RPMI8226 (cell line): ENCODE measurements at places on chromosomes 7 and 10.

GRCh38 chr10:113222207-113222606 lies 272.2 kb downstream of the TCF7L2 start:
- no peak for DNase-seq

DNA sequence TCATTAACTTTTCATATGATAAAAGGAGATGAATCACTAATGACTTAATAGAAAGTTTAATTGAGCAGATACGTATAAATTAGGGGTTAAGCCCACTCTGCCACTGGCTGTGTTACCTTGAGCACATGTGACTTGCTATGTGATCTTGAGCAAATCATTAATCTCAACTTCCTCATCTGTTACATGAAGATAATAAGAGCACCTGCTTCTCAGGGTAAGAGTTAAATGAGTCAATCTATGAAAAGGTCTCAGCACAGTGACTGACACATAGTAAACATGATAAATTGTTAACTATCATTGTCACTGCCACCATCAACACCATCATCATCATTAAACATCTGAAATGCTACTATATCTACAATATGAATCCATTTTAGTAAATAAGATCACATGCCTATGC lies 110.8 kb downstream of the TPK1 start:
- DNase-seq: no peak

GRCh38 chr10:105656856-105657255 lies 1015.8 kb downstream of the SORCS3 start:
- DNase-seq: no peak

GRCh38 chr7:75963381-75963995 lies 30.9 kb downstream of the TMEM120A start:
- no peak for DNase-seq

- DNase-seq: no peak
Measured at GRCh38 chr7:101608772-101609713, 20.1 kb downstream of the MYL10 start.

GRCh38 chr7:127850195-127850594 lies 181.0 kb downstream of the LRRC4 start:
- DNase-seq: no peak

- no peak for DNase-seq
Measured at GRCh38 chr10:43254199-43254730, 12.6 kb downstream of the RASGEF1A start.
